Mammary epithelial cell (primary cell): ENCODE measurements at places on chromosomes 6 and 20. TPM values are rescaled to one million over a fixed set of nuclear protein-coding genes. Genes with fewer than 3 reads are reported as not detected.

DNA sequence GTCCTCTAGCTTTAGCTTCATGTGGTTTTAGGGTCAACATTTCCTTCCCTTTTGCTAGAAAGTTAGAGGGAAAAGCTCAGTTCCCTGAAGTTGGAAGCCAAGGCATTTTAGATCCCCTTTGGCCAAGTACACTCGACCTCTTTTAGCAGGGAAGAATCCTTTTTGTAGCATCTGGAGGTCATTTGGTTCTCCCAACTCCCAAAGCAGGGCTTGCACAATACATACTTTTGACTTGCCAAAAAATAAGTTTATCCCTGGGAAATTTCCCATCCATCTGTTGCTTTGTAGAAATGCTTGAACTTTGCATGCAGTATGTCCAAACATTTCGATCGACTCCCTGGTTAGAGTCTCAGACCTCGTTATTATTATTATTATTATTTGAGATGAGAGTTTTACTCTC lies 4.6 kb upstream of the EDEM2 start:
- DNase-seq: no peak

DNA sequence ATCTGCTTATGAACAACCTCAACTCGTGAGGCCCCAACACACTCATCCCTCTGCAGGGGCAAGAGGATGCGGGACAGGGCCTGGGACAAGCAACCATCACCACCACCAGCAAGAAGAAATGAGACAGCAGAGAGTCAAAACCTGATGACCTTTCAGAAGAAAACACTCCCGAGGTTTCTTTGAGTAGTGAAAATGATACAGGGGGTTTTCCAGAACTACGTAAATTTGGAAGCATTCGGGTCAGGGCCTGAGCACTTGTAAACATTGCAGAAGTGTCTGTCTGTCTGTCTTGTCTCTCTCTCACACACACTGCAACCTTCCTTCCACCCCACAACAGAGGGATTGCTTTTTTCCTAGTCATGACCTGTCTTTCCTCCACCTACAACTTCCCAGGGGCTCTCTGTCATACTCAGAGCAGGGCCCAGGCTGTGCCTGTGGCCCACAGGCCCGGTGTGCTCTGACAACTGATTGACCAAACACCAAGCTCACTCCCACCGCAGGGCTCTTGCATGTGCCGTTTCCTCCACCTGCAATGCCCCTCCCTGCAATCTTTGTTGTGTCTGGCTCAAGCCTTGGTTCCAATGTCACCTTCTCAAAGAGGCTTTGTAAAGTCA lies 90.9 kb downstream of the BMP7 start:
- DNase-seq: peak; percentile 35

GRCh38 chr6:144769142-144769541 lies 484.0 kb downstream of the UTRN start:
- no peak for DNase-seq

DNA sequence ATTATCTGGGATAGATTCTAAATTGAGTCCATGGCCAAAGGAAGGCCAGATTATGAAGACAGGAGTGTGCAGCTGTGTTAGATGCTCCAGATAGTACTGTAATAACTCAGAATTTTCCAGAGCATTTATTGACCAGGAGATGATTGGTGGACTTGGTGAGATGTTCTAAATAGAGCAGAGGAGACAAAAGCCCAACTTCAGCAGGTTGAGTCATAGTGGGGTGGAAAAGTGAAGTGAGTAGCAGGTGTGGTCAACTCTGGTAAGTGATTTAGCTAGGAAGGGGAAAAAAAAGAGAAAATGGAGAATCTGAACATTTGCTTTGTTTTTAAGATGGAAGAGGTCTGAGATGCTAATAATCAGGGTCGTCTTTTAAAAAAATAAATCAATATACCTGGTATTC lies 227.4 kb downstream of the TMEM200A start:
- no peak for DNase-seq

DNA sequence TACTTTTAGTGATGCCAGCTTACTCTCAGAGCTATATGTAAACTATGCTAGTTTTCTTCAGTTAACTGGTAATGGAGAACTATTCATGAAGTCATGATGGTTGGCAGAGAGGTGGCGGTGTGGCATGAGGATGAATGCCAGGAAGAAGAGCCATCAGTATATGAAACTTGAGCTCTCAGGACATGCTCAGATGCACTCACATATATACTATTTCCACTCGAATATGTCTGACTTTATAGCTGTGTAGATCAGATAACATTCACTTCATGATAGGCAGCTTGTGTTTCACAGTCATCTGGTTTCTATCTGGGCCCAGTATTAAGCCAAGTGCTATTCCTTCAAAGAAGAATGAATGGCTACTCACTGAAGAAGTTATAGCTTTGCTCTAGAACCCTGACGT lies 46.2 kb upstream of the CEP85L start:
- no peak for DNase-seq

DNA sequence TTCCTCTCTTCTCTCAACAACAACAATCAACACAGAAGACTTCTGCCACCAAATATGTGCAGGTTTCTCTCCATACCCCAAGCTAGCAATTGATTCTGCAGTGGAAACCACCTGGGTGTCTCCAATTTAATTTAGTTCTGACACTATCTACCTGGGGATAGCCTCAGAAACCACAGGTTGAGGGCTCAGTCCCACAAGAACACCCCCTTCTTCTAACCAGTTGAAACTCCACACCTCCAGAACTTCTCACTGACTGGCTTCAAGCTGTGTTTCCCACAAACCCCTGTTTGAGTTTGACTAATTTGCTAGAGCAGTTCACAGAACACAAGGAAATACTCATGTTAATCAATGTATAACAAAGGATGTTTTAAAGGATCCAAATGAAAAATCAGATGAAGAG lies 52.5 kb upstream of the SPTLC3 start:
- DNase-seq: no peak

GRCh38 chr6:167311286-167311685 lies 13.6 kb upstream of the TTLL2 start:
- DNase-seq: no peak

GRCh38 chr6:166927935-166928643 lies 28.3 kb downstream of the RNASET2 start:
- no peak for DNase-seq

- DNase-seq: peak; percentile 48
These were observed 51.0 kb downstream of the SSR1 start for GRCh38 chr6:7261852-7262461.

DNA sequence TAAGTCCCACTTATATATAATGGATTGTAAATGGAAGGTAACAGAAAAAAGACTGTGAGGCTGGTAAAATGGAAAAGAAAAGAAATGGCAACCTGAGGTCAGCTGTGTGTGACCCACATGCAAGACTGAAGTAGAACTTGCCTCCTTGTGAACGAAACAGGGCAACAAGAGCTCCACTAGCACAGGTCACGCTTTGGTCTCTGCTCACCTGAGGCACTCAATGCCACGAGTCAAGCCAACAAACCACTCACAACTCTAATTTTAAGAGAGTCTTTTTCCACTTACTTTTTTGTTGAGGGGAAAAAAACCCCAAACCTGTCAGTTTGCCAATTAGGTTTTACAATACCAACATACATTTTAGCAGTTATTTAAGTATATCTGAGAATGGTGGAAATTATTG lies 65.2 kb downstream of the PDE10A start:
- no peak for DNase-seq

GRCh38 chr6:66961191-66961590 lies 1254.2 kb upstream of the EYS start:
- DNase-seq: peak; percentile 14

DNA sequence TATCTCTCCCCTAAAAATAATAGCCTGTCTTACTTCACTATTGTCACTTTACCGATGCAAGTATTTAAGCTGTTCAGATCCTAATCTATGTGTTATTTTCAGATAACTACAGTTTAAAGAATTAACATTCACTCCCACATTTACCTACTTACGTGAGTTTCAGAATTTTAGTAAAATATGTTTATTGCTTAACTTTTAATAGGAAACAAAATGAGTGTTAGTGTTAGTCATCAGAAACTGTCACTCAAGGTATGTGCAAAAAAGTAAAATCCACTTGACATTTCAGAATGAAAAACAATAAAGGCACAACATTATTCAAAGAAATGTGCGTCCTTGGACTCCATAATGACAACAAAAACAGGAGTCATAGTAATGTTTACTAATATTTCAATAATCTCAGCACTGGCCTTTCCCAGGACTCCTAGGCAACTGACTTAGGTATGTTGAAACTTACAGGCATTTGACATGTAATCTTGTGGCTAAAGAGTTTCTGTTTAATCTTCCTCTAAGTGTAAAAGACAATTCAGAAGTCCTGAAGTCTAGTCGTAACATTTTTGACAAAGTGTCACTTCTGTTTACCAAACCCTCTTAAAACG lies 4.5 kb downstream of the ATXN1 start:
- DNase-seq: peak; percentile 9

DNA sequence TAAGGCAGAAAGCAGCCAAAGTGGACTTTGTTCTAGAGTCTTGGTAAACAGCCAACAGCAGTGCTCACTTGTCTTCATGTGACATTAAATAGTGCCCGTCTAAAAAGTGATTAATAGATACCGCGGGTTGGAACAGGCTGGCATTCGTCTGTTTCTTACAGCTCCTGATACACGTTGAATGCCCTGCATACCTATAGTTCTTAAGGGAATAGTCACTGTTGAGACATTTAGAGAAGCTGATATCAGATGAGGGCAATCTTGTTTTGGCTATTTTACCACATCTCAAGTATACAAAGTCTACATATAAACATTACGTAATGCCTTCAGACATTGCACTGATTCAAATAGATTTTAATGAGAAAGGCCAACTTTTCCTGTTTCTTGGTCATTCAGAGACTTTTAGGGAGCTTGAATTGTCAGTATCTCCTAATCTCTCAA lies 374.9 kb upstream of the FLRT3 start:
- peak; percentile 82 for DNase-seq

GRCh38 chr6:159828074-159828473 lies 28.0 kb downstream of the PNLDC1 start:
- no peak for DNase-seq

- peak; percentile 2 for DNase-seq
These were observed 124.0 kb upstream of the B3GAT2 start for GRCh38 chr6:71080826-71081225.

DNA sequence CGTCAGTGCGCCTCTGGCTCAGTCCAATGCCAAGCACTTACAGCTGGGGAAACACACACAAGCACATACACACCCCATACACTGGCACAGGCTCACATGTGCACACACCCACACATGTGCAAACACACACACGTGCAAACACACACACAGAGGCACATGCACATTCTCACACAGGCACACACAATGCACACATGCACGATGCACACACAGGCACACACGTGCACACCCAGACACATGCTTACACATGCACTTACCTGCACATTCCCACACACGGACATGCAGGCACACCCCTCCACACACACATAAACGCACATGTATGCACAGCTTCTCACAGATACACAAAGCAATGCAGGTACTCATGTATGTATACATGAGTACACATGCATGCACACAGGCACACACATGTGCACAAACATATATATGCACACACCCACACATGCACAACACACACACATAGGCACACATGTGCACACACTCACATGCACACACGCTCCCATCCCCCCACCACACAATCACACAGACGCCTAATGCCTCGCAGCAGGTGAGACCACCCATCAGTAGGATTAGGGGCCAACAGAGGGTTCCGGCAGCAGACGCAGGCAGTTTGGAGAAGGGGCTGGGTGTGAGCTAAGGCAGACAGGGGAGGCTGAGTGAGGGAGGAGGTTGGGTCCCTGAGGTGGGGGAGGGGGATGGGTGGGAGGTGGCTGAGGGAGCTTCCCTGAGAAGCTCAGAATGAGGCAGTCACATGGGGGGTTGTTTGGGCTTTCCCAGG lies 71.2 kb upstream of the SLCO4A1 start:
- no peak for DNase-seq

DNA sequence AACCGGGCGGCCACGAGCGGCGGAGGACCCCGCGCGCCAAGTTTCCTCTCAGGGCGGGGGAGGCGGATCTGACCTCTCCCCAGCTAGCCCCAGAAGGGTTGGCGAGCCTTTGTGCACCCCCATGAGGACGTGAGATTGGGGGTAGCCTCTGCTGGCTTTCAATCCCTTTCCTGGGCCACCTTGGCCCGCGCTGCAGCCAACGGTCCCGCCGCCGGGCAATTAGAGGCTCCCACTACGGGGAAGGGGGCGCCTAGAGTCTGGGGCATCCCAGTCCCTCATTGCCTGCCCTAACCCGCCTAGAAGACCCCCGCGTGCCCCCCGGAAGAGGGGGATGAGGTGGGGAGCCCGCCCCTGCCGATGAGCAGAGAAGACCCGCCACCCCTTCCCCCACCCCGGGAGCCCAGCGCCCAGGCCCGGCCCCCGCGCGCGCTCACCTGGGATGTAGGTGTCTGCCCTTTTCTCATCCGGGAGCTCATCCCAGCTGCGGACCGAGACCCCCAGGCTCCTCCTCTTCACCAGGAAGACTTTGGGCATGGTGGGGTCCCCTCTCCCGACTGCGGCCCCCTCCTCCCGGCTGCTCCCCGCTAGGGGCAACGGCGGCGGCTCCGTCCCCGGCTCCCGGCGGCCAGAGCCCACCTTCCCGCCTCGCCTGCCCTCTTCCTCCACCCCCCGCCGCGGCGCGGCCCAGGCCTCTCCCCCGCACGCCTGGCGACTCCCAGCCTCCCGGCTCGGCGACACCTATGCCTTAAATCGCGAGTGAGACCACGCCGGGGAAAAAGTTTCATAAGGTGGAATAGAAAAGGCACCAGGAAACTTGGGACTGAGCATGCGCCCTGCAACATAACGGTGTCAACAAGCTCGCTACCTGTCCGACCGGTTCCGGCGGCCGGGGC lies at the start of gene OVOL2:
OVOL2 (minus strand) TSS at position 816 of the 893 bp plus-strand sequence; CDS start at position 534, 282 bp downstream.
- peak; percentile 82 for DNase-seq

DNA sequence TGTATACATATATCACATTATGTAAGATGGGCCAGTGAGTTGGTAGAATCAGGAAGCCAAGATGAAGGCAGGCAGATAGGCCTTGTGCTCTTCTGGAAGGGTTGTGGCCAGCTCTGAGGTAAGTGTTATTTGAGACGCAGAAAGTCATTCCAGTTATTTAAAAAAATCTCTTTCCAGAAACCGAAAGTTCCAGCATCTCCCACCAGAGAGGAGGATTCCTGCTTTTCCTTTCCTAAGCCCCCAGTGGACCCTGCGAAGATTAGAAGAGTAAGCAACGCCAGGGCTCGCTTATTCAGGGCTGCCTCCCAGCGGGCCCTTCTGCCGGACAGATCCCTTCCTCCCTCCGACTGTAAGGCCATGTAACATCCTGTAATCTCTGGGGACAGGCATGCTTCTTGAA lies 20.4 kb downstream of the ARMC2 start:
- no peak for DNase-seq

GRCh38 chr6:33875141-33875581 lies 71.4 kb upstream of the MLN start:
- DNase-seq: no peak

- DNase-seq: no peak
These were observed 292.5 kb upstream of the CNR1 start for GRCh38 chr6:88458662-88459061.

The WFDC2 gene
- total RNA-seq: 1.5 and 2.3 TPM in 2 replicates

The RAET1E gene
- total RNA-seq: 9.2 TPM

The CHD6 gene
- total RNA-seq: 28.2 TPM

The PABPC1L gene
- total RNA-seq: 9.7 TPM

The HELZ2 gene
- total RNA-seq: 18.1 and 27.7 TPM in 2 replicates

The ECT2L gene
- total RNA-seq: under 0.01 TPM

The GSTA4 gene
- total RNA-seq: 5.8 and 8.3 TPM in 2 replicates

The C6orf52 gene
- 0.50 TPM for total RNA-seq

The MATN4 gene
- 0.24 TPM in 1 of 2 replicates, not detected in the other for total RNA-seq

The RIN2 gene
- total RNA-seq: 42.2 TPM

The COL11A2 gene
- total RNA-seq: 0.45 and 0.64 TPM in 2 replicates

The TUBE1 gene
- total RNA-seq: 45.7 TPM

The ABCF1 gene
- 31.8 TPM for total RNA-seq

The HAO1 gene
- total RNA-seq: not detected in 2 replicates
